Aorta (tissue), 5 donors: ENCODE measurements at places on chromosomes 13 and 19. TPM values are rescaled to one million over a fixed set of nuclear protein-coding genes. Genes with fewer than 3 reads are reported as not detected.

GRCh38 chr19:7268705-7269098 lies 25.5 kb downstream of the INSR start:
- no peak overlapping the region for H3K27ac ChIP-seq
- no peaks in the 10 kb centered on the region for H3K4me1 ChIP-seq
- H3K27me3 ChIP-seq: no peaks in the 10 kb centered on the region
- H3K4me3 ChIP-seq: no peak overlapping the region
- no peak for DNase-seq

DNA sequence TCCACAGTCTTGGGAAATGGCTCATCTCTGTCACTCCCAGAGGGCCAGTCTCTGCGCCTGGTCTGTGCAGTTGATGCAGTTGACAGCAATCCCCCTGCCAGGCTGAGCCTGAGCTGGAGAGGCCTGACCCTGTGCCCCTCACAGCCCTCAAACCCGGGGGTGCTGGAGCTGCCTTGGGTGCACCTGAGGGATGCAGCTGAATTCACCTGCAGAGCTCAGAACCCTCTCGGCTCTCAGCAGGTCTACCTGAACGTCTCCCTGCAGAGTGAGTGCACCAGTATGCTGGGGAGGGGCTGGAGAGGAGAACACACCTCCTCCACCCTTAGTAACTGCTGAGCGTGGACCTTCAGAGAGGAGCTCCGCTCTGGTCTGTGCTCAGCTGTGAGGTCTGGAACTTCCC lies 2.3 kb downstream of the SIGLEC9 start:
- no peaks in the 10 kb centered on the region for H3K27me3 ChIP-seq
- no peak overlapping the region for H3K4me3 ChIP-seq
- H3K4me1 ChIP-seq: no peaks in the 10 kb centered on the region
- no peak overlapping the region for H3K27ac ChIP-seq

- H3K27ac ChIP-seq: no peak overlapping the region
- no peak overlapping the region for H3K4me3 ChIP-seq
- DNase-seq: no peak
- H3K27me3 ChIP-seq: no peaks in the 10 kb centered on the region
- no peaks in the 10 kb centered on the region for H3K4me1 ChIP-seq
- no peaks in the 10 kb centered on the region for H3K36me3 ChIP-seq
Observed at GRCh38 chr13:57568865-57569264, 62.7 kb upstream of the PCDH17 start.

GRCh38 chr13:98987275-98987674 lies 9.4 kb upstream of the DOCK9 start:
- no peak overlapping the region for H3K4me3 ChIP-seq
- DNase-seq: no peak
- H3K4me1 ChIP-seq: peaks cover 1% of the 10 kb centered on the region
- no peak overlapping the region for H3K27ac ChIP-seq
- H3K27me3 ChIP-seq: no peaks in the 10 kb centered on the region
- H3K36me3 ChIP-seq: no peaks in the 10 kb centered on the region

DNA sequence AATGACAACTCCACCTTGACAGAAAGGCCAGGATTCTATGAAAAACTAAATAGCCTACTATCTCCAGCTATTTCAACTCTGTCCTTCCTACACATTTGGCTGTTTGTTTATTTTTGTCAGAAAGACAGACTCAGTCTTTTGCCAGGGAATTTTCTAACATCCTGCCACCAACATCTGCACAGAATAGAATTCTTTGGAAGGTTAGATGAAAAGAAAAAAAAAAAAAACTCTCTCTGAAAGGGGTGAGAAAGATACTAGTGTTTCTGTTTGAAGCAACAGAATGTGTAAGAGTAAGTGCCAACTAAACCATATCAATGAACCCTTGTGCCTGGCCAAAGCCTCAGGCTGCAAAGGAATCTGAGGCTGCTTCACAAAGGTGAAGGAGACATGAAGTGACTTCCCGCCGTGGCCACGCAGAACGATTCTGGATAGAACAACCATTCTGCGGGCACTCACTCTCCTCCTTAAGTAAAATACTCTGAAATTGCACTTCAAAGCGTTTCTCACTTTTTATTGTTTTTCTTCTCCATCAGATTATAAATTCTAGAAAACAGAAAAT lies 498.2 kb downstream of the IRS2 start:
- H3K27me3 ChIP-seq: no peaks in the 10 kb centered on the region
- no peaks in the 10 kb centered on the region for H3K4me1 ChIP-seq
- no peaks in the 10 kb centered on the region for H3K36me3 ChIP-seq
- no peak overlapping the region for H3K27ac ChIP-seq
- H3K4me3 ChIP-seq: no peak overlapping the region

GRCh38 chr19:9406798-9407352 lies 28.5 kb downstream of the ZNF266 start:
- DNase-seq: peak; percentile 75
- no peaks in the 10 kb centered on the region for H3K36me3 ChIP-seq
- H3K27me3 ChIP-seq: no peaks in the 10 kb centered on the region

DNA sequence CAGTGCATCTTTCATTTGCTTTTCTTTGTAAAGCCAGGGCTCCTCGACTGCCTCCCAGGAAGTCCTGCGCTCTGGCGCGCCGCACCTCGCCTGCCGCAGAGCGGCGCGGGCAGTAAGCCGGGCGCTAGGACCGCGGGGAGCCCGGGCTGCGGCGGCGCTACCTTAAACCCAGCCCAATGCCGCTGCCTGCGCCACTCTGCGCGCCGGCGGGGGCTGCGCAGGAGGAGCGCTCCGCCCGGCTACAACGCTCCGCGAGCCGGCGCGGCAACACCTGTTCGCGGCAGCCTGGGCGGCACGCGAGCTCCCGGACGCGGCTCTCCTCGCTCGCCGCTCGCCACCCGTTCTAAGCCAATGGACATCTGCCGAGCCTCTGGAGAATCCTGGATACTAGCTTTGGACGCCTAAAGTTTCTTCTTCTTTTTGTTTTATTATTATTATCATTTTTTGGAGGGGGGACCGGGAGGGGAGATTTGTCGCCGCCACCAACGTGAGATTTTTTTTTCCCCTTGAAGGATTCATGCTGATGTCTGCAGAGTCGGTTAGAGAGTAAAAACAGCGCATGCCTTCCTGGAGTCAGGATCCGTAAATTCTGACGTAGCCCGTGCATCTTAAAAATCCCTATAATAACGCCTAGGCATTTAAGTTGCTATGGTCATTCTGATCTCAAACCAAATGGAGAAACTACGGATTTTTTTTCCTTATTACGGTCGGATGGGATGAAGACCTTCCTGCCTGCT lies at the start of gene FGF9:
Gene FGF9, plus strand, starts transcription at position 191 of the 737 bp plus-strand sequence. CDS start 840 bp downstream, outside the sequence.
- no peaks in the 10 kb centered on the region for H3K36me3 ChIP-seq
- peak within 1 kb of the TSS; percentile 74 for H3K4me3 ChIP-seq
- DNase-seq: peak; percentile 88
- H3K4me1 ChIP-seq: no peaks in the 10 kb centered on the region

DNA sequence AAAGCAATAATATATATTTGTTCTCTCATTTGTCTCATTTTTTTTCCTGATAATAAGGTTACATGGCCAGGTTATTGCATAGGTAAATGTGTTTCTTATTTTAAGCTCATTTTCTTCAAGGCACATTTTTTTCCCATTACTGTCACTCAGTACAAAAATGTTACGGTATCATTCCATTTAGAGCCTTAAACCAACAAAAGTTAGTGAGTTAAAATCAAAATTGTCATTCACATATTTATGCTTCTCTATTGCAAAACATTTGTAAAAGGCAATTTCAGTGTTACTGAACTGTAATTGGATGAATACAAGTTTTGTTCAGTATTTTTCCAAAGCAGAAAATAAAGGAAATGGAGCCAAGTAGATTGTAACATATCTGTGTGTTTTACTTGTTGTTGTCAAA lies 117.6 kb upstream of the MAB21L1 start:
- peaks cover 1% of the 10 kb centered on the region for H3K36me3 ChIP-seq
- H3K4me3 ChIP-seq: no peak overlapping the region

DNA sequence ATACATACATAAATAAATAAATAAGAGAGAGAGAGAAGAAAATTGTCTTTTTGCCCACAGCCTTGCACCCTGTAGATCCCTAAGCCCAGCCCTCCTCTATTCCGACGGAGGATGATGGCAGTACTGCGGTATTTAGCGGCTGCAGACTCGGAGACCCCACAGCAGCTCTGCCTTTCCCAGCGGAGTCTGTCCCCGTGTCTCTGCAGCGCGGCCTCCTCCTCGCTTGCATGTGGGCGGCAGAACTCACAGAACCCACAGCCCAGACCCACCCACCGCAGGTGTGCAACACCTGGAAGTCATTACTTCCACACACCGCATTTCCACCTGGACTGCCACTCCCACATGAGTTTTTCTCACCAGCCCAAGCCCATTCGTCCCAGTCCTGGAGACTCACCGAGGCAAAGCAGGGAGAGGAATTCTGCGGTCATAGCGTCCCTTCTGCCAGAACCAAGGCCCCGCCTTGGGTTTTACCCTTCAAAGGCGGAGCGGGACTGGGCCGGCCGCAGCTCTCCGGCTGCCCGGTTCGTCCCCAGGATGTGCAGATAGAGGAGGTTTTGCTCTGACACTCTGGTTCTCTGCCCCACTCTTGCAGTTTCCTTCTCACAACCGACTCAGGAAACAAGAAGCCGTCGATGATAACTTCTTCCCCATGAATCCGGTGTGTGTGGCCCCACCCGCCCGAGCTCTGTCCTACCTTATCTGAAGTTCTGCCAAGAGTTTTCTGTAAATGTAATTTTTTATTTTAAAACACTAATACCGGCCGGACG lies at the start of gene VSTM1:
Gene VSTM1, minus strand, starts transcription at position 548 of the 767 bp plus-strand sequence. Its CDS starts 120 bp downstream, at position 428.
- no peak within 1 kb of the TSS for H3K4me3 ChIP-seq
- H3K4me1 ChIP-seq: no peaks in the 10 kb centered on the region
- no peaks in the 10 kb centered on the region for H3K36me3 ChIP-seq
- DNase-seq: peak; percentile 63
- no peak within 1 kb of the TSS for H3K27ac ChIP-seq

DNA sequence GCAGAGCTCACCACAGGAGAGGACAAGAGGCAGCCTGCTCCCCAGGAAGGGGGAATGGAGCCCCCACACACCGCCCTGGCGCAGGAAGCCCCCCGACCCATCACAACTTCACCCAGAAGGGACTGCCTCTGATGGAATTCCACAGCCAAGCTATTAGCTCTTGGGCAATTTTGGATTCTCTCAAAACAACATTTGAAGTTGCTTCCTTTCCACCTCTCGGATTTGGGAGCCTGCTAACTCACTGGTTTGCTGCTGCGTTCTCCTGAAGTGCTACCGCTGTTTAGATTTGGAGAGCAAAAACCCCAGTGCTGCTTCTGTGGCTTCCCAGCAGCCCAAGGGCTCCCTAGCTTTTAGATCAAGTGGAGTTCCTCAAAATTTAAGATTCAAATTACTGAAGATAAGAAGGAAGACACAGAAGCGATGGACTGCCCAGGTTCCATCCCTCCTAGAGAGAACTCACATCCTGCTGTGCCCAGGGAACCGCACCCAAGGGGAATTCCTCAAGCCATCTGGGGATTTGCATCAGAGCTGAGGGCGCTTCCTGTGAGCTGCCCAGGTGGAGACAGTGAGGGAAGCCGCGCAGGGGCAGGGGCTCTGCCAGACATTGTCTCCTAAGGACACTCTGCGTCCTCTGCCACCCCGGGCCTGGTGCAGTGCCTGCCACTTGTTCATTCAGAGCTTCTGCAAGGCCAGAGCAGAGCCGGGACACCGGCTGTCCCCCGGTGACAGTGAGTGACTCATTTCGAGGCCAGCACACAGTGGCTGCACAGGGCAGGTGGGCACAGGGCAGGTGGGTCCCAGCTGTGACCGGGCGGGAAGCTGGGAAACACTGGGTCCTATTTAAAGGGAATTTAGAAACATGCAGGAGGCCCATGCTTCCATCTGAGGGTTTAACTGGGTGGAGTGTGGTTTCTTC lies 45.5 kb downstream of the COL4A1 start:
- H3K27ac ChIP-seq: peak overlapping the region; percentile 9
- H3K4me3 ChIP-seq: no peak overlapping the region

- H3K27ac ChIP-seq: no peak overlapping the region
- H3K36me3 ChIP-seq: peaks cover 4% of the 10 kb centered on the region
- no peaks in the 10 kb centered on the region for H3K27me3 ChIP-seq
- H3K4me3 ChIP-seq: no peak overlapping the region
Observed at GRCh38 chr19:32471095-32471494, 65.5 kb downstream of the DPY19L3 start.

- no peaks in the 10 kb centered on the region for H3K36me3 ChIP-seq
- H3K4me3 ChIP-seq: no peak overlapping the region
- peak; percentile 84 for DNase-seq
- H3K27me3 ChIP-seq: no peaks in the 10 kb centered on the region
- H3K4me1 ChIP-seq: no peaks in the 10 kb centered on the region
- H3K27ac ChIP-seq: peak overlapping the region; percentile 83
Observed at GRCh38 chr19:41225238-41226052, 6.4 kb downstream of the AXL start.

DNA sequence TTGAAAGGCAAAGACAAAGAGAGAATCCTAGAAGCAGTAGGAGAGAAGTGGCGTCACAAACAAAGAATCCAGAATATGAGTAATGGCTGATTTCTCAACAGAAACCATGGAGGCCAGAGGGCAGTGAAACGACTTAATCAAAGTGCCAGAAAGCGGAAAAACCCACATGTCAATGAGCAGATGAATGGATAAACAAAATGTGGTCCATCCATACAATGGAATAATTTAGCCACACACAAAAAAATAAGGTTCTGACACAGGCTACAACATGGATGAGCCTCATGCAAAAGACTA lies 52.2 kb upstream of the RANBP3 start:
- H3K36me3 ChIP-seq: no peaks in the 10 kb centered on the region
- no peak for DNase-seq
- no peaks in the 10 kb centered on the region for H3K4me1 ChIP-seq
- no peaks in the 10 kb centered on the region for H3K27me3 ChIP-seq
- H3K27ac ChIP-seq: no peak overlapping the region
- no peak overlapping the region for H3K4me3 ChIP-seq

DNA sequence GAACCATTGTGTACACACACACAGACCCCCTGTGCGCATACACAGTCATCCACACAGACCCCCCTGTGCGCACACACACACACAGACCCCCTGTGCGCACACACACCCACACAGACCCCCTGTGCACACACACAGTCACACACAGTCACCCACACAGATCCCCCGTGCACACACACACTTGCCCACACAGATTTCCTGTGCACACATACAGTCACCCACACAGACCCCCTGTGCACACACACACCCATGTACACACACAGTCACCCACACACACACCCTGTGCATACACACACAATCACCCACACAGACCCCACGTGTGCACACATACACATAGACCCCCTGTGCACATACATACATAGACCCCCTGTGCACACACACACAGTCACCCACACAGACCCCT lies 106.1 kb downstream of the HSPH1 start:
- no peaks in the 10 kb centered on the region for H3K4me1 ChIP-seq
- H3K36me3 ChIP-seq: no peaks in the 10 kb centered on the region
- H3K27ac ChIP-seq: no peak overlapping the region
- H3K27me3 ChIP-seq: no peaks in the 10 kb centered on the region
- no peak for DNase-seq

- H3K36me3 ChIP-seq: no peaks in the 10 kb centered on the region
- no peak overlapping the region for H3K27ac ChIP-seq
- H3K27me3 ChIP-seq: no peaks in the 10 kb centered on the region
- H3K4me3 ChIP-seq: no peak overlapping the region
- DNase-seq: no peak
Observed at GRCh38 chr13:102838982-102839381, 6.8 kb upstream of the ERCC5 start.

LYPD3 gene
- 1.2 TPM for total RNA-seq

MCF2L gene
- total RNA-seq: 73.3 TPM

FGF22 gene
- 0.45 TPM for total RNA-seq

PPP5C gene
- 62.7 TPM for total RNA-seq

FSD1 gene
- 0.84 TPM for total RNA-seq

MCEMP1 gene
- 0.63 TPM for total RNA-seq

NTN5 gene
- total RNA-seq: 0.96 TPM

ZNF540 gene
- 6.6 TPM for total RNA-seq

CBLC gene
- total RNA-seq: not detected

IGFL2 gene
- total RNA-seq: 0.36 TPM

YJU2 gene
- 15.0 TPM for total RNA-seq

PMIS2 gene
- total RNA-seq: not detected
